ENCODE measurements at places on chromosomes 2 and 18.
A peak's percentile ranks its signal among the peaks of the same experiment; 100 is the strongest.

- peak; percentile 22 for DNase-seq
Measured at GRCh38 chr2:207767461-207768167, 2.1 kb downstream of the FZD5 start.

GRCh38 chr2:177165061-177165583 is 47.5 kb upstream of the HNRNPA3 start:
- DNase-seq = peak; percentile 17

- no peak for DNase-seq
Measured at GRCh38 chr2:223538920-223539440, 63.2 kb downstream of the SCG2 start.

GRCh38 chr2:160194946-160195345 is 5.1 kb downstream of the ITGB6 start:
- DNase-seq = no peak

GRCh38 chr2:27844821-27845255 is 45.3 kb downstream of the RBKS start:
- no peak for DNase-seq

GRCh38 chr18:8627540-8627939 is 18.3 kb downstream of the RAB12 start:
- no peak for DNase-seq

GRCh38 chr2:197183355-197183754 is 127.2 kb downstream of the ANKRD44 start:
- DNase-seq = no peak

DNA sequence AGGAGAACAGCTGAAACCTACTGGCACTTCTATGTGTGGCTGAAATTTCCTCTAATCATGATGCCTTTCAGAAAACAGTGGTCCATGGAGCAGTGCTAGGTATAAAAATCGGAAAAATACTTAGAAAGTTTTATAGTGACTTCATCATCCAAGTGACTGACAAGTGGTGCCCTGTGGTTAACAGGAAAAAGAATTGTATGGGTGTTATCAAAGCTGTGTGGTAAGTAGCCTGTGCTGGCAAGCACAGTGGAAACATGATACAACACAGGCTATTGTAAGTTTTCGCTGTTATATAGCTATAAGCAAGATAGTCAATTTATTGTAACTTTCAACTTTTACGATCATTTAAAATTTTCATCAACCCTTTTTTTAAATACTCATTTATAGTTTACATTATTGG is 1599.7 kb upstream of the ZEB2 start:
- DNase-seq = no peak

DNA sequence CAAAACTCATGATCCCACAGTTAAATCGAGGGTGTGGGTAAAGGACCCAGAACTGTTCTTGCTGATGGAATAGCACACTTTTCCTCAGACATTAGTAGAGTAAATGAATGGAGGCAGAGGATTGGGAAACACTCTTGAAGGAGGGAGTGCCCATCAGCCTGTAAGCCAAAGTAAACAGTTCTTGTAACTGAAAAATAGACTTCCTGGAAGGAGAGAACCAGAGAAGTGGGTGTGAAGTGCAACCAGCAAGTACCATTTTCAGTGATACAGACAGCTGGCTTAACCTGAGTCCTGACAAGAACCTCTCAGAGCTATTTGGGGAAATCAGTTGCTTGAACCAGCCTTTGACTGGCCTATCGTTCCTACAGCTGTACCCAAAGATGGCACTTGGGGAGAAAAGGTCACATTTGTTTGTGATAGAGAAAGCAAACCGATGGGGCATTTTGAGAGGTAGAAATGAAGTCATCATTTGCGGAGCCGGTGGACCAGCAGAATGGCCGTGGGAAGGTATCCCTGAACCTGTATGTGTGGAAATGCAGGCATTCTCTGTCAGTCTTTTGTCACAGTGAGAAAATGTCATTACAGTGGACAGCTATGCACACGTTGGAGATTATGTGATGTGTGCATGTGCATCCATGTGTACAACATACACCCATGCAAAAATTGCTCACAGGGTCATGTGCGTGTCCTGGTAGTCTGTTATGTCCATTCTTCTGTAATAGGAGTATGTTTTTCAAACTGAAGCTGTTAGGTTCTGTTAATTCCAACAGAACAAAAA is 17.8 kb downstream of the CRIM1 start:
- DNase-seq = no peak

- no peak for DNase-seq
Measured at GRCh38 chr2:29761278-29761677, 160.1 kb downstream of the ALK start.

DNA sequence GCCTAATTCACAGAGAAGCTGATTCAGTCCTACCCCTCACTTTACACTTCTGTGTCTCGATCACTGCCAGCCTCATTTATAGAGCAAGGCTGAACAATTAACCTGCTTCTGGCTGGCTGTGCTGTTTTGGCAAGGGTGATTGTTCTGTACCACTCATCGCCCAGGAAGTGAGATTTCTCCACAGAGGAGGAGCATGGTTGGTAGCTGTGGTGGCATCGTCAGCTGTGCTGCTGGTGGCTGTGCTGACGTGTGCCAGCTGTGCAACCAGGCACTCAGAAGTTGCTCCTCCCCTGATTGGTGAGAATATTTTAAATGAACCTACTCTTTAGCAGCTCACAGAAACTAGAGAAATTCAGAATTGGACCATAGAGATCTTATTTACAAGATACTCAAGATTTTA is 158.3 kb downstream of the EML6 start:
- no peak for DNase-seq

GRCh38 chr2:144939590-144939989 is 419.7 kb upstream of the ZEB2 start:
- no peak for DNase-seq

GRCh38 chr2:68837164-68837860 is 33.9 kb downstream of the BMP10 start:
- peak; percentile 85 for DNase-seq

DNA sequence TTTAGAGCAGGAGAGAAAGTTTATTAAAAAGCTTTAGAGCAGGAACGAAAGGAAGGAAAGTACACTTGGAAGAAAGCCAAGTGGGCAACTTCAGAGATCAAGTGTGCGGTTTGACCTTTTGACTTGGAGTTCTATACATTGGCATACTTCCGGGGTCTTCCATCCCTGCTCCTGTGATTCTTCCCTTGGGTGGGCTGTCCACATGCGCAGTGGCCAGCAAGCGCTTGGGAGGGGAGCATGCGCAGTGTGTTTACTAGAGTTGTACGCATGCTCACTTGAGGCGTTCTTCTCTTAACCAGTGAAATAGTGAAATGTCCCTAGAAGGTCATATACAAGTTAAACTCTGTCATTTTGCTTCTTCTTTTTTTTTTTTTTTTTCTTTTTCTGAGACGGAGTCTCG is 56.9 kb upstream of the ZNF532 start:
- no peak for DNase-seq

GRCh38 chr18:28036488-28036887 is 140.4 kb downstream of the CDH2 start:
- no peak for DNase-seq

DNA sequence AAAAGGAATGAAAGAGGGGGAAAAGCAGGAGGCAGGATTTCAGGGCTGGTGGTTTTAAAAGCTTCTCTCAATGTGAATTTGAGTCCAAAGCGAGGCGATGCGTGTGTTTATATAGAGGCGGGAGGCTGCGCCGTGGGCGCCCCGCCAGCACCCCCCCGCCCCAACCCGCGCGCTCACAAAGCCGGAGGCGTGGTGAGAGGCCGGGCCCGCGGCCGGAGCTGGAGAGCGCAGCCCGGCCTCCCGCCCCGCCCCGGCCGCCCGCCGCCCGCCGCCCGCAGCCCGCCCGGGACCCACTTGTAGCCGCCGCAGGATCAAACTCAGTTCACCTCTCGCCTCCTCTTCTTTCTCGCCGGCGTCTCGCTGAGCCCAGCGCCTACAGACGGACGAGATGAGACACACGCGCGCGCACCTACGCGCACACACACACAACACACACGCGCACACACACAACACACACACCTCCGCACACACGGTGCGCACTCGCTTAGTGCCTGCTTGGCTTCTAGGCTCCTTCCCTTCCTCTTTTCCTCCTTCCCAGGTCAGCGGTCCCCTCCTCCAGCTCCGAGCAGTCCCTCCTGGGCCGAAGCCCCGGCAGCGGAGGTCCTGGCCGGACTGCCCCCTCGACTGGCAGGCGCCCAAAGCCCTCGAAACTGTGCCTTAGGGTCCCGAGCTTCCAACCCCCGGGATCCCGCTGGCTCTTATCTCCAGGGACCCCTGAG is 1.3 kb upstream of the CYP26B1 start:
- DNase-seq = no peak

DNA sequence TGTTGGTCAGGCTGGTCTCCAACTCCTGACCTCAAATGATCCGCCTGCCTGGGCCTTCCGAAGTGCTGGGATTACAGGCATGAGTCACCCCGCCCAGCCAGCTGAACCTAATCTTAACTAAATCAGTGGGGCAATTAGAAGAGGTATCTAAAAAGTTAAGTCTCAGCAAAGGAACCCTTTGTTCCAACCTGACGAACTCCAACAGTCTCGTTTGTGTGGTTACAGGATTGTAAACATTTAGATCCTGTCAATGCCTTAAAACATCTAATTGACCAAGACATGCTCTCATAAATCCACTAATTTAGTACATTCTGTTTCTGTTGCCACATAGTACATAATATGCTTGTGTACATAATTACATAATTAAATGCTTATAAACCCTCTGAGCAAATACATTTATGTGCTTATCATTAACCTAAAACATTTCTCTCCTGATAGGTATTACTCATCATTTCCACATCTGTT is 31.1 kb upstream of the STK39 start:
- DNase-seq = no peak

- DNase-seq = no peak
Measured at GRCh38 chr18:56121669-56122068, 516.7 kb downstream of the TXNL1 start.

GRCh38 chr2:163613266-163613731 is 122.5 kb downstream of the FIGN start:
- DNase-seq = no peak

DNA sequence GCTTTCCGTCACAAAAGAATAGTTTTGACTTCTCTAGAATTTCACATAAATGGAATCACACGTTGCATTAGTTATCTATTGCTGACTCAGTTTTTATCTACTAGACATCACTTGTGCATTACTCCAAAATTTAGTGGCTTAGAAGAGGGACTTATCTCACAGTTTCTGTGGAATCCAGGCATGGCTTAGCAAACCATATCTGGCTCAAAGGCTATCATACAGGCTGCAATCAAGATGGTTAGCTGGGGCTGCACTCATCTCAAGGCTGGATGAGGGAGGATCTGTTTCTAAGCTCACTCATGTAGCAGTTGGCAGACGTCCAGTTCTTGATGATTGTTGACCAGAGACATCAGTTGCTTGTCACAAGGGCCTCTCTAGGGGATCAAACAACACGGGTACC is 6.6 kb upstream of the DSC3 start:
- DNase-seq = no peak

GRCh38 chr18:26746826-26747475 is 118.6 kb downstream of the AQP4 start:
- no peak for DNase-seq

- DNase-seq = no peak
Measured at GRCh38 chr2:127048969-127049897, 57.7 kb downstream of the BIN1 start.

- no peak for DNase-seq
Measured at GRCh38 chr18:75003039-75003438, 205.9 kb downstream of the PTGR3 start.

DNA sequence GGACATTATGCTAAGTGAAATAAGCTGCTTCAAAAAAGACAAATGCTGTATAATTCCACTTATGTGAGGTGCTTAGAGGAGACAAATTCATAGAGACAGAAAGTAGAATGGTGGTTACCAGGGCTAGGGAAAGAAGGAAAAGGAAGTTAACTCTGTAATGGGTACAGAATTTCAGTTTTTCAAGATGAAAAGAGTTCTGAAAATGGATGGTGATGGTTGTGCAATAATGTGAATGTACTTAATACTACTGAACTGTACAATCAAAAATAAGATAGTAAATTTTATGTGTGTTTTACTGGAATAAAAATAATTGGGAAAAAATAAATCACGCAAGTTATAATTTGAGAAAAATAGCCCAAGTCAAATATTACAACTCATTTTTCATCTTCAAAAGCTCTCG is 27.5 kb downstream of the ARHGAP25 start:
- DNase-seq = no peak
